Endodermal cell (in vitro differentiated cells): ENCODE measurements at places on chromosomes 11 and 22.

DNA sequence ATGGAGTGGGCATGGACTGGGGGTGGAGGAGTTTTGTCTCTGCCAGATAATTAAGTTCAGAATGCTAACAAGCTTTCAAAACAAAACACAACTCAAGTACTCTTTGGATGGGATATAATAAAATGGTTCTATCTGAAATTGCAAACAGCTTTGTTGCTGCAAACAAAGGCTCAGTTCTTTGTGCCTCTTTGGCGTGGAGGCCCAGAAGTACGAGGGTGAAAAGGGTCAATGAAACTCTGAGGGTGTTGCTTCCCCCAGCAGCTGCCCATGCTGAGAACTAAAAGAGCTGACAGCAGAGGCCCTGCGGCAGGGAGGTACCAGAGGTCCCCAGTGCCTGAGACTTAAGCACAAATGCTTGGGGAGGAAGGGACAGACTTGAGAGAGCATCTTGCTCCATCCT is 26.5 kb upstream of the IGSF22 start:
- DNase-seq = no peak

DNA sequence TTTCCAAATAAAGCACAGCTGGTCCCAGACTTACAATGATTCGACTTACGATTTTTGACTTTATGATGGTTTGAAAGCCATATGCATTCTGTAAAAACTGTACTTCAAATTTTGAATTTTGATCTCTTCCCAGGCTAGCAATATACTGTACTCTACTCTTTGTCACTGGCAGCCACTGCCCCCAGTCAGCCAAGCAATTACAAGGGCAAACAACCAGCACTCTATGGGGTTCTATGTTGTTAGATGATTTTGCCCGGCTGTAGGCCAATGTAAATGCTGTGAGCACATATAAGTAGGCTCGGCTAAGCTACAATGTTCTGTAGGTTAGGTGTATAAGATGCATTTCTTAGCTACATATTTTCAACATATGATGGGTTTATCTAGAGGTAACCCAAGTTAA is 217.3 kb downstream of the RAB38 start:
- no peak for DNase-seq

GRCh38 chr22:47846206-47846605 is 1083.8 kb downstream of the TBC1D22A start:
- no peak for DNase-seq

GRCh38 chr11:126627421-126627820 is 271.9 kb downstream of the ST3GAL4 start:
- DNase-seq = no peak

DNA sequence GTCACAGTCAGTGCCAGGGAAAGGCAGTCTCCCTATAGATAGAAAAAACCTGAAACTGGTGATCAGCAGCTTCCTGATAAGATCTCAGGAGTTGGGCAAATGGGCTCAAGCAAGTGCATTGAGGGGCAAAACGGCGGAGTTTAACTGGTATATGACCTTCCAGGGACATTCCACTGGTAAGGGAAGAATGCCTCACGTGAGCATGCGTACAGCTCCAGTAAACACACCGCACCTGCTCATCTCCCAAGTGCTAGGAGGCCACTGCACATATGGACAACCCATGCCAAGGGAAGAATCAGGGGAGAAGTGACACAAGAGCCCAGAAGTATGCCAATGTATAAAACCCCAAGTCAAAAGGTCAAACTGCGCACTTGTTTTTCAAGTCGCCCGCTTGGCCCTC is 11.6 kb downstream of the HEPHL1 start:
- no peak for DNase-seq

- DNase-seq = no peak
Measured at GRCh38 chr22:49769691-49770546, 57.8 kb downstream of the BRD1 start.
